Activated T-helper 2 cell treated with anti-CD3 and anti-CD28 coated beads, Interferon-gamma antibody, Interleukin-2, Interleukin-4, amounts not matched to agents 10 μg/mL and 5 μg/mL and 100 μg/mL, durations not matched to agents 14 hours and 24 hours and 36 hours (primary cell): ENCODE measurements at places on chromosomes 2 and 18. TPM values are rescaled to one million over a fixed set of nuclear protein-coding genes. Genes with fewer than 3 reads are reported as not detected.

The ORC4 gene
- total RNA-seq: 25.4 and 31.2 TPM in 2 replicates

GRCh38 chr2:120344976-120345581 is 857 bp upstream of the INHBB start:
- DNase-seq: peak; percentile 11

The BOK gene
- total RNA-seq: 0.16 and 0.27 TPM in 2 replicates

DNA sequence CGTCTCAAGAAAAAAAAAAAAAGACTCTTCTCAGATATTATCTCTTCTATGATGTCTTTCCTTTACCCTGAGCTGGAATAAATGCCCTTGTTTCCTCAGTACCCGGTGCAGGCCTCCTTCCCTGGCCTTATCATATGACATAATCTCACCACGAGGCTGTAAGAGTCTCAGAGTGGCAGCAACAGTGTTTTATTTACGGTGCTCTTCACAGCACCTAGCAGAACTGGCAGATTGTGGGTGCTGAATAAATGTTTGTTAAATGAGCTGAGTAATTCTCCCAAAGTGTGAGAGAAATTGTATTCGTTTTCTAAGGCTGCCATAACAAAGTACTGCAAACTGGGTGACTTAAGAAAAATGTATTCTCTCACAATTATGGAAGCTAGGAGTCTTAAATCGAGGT is 82.8 kb upstream of the CD28 start:
- no peak for DNase-seq

- no peak for DNase-seq
These were observed 65.4 kb downstream of the AAK1 start for GRCh38 chr2:69578198-69578540.

GRCh38 chr18:45019469-45019868 is 338.8 kb downstream of the SETBP1 start:
- DNase-seq: no peak

DNA sequence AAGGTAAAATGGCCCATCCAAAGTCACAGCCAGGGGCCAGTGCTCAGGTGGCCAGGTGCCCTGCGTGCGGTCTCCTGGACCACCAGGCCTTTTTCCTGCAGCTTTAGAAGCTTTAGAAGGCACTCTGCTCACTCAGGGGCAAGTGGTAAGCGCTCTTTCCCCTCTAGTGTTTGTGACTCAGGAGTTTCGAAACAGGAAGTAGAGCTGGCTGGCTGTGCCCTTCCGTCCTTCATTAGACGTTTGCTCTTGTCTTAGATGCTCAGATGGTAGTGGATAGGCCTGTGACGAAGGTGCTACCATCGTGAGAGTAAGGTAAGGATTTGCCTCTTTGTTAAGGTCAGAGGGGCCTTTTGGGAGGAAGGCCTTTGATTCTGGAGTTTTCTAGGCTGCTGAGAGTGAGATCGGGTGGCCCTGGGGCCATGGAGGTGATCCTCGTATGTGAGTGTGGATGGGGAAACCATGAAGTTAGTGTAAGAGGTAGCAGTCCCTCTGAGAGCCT is at the start of gene CASP8:
CASP8 (plus strand) TSS at position 235 of the 499 bp plus-strand sequence. CDS start 5,951 bp downstream, outside the sequence.
- peak; percentile 70 for DNase-seq

- no peak for DNase-seq
These were observed 79.0 kb downstream of the PTGR3 start for GRCh38 chr18:75129717-75130477.

- DNase-seq: no peak
These were observed 1.1 kb upstream of the RNU4ATAC start for GRCh38 chr2:121529439-121530211.

- DNase-seq: no peak
These were observed 19.1 kb downstream of the RTP5 start for GRCh38 chr2:241888641-241889040.

DNA sequence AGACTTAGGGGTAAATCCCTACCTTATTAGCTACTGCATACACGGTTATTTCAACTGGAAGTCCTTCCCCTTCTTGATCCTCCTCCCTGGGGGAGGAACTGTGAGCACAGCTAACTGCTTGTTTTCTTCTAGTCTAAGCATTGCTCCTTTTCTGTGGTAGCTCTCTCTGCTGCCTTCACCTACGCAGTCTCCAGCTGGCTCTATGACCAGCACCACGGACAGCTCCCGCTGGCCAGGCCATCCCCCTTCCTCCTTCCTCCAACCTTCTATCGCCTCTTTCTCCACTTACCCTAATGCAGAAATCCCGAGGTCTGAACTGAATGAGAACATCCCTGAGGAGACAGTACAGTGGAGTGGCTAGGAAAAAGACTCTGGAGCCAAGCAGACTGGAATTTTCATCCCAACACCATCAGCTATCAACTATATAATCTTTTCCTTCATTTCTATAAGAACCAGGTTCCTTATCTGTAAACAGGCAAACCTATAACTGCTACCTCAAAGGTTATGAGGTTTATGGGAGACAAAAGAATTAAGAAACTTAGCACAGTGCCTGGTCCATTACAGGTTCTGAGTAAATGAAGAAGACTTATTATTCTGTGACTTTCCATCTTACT is 4.7 kb upstream of the CFAP65 start:
- no peak for DNase-seq

The HS1BP3 gene
- 11.5 and 11.9 TPM in 2 replicates for total RNA-seq

DNA sequence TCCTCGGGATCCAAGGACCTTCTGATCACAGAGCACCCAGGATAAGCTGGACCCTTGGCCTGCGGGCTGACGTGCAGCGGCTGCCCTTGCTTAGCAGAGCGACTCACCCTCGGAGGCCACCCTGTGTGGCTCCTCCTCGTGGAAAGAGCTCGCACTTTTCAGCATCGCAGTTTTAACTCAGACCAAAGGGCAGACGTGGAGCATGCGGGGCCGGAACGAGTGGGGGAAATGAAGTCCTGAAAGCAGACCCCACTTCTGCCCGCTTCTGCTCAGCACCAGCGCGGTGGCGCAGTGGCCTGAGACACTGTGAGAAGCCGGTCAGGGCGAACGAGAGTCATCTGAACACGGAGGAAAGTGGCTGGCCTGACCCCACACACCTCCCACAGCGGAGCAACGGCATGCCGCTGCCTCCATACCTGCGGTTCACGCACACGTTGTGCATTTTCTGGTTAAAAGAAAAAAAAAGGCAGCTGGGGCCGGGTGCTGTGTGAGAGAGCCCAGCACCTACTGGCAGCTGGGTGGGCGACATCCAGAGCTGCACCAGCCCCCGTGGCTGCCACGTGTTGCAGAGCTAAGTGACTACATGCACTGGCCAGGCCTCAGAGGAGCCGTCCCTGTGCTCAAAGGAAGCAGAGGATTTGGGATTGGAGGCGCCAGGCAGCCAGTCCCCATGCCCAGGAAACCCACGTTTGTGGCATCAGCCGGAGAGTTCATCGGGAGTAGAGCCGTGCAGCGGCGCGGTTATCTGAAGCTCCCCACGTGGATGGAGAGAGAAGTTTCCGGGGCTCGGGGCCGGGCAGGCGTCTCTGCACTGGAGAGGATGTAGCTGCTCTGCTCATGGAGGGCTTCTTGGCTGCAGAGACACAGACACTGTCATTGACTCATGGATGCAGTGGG is 89.7 kb downstream of the USP40 start:
- DNase-seq: no peak

- no peak for DNase-seq
These were observed 316.8 kb downstream of the PIK3C3 start for GRCh38 chr18:42271647-42272414.
